CD4-positive, alpha-beta T cell treated with Interleukin-15 for 4 hours (primary cell): ENCODE measurements at places on chromosomes 7 and 10.

- no peak for DNase-seq
Measured at GRCh38 chr7:76343294-76343930, 15.4 kb downstream of the YWHAG start.

DNA sequence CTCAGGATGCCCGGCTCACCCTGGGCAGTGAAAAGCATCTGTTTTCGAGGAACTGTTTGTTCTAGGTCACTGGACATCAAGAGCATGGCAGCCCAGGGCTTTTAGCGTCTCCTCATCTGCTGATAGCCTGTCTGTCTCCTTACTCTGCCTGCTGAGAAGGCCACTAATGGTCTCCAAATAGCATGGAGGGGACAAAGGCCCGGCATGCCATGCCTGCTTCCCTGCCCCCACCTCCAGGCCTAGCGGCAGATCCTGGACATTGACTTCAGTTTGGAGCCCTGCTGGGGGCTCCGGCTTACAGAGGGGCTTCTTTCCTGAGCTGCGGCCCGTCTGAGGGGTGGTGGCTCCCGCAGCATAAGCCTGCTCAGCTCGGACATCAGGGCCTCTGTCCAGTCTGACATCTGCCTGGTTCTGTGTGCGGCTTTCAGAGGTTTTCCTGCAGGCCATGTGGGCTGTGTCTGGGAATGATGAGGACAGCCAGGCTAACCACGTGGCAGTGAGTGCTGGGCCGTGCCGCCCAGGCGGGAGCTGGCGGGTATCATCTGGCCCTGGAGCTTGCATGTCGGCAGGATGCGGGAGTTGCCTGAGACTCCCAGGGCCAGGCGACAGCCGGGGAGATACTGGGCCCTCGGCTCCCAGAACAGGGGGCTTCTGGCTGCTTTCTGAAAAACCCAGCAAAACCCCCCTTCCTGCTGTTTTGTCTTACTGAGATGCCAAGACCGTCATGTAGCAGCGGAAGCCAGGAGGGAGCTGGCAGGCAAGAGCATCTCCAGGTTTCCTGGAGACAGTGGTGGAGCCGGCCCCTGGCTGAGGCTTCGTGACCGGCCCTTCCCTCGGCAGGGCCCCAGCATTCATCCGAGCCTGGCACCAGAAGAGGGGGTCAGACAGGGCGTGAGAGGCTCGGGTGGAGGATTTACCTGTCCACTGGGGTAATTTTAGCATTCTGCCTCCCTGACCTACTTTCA lies 9.2 kb downstream of the PFKFB3 start:
- no peak for DNase-seq

- no peak for DNase-seq
Measured at GRCh38 chr10:24251547-24251946, 42.6 kb downstream of the KIAA1217 start.

- DNase-seq = no peak
Measured at GRCh38 chr10:32070645-32071044, 14.4 kb upstream of the KIF5B start.

DNA sequence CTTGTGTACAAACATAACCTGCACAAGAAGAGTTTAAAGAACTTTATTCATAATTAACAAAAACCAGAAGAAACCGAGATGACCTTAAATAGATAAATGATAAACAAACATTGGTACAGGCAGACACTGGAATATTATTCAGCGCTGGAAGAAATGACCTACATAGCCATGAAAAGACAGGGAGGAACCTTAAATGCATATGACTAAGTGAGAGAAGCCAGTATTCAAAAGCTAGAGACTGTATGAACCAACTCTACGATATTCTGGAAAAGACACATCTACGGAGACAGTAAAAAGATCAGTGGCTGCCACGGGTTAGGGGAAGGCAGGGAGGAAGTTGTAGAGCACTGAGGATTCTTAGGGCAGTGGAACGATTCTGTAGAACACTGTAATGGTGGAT lies 333.8 kb upstream of the AKR1E2 start:
- no peak for DNase-seq

DNA sequence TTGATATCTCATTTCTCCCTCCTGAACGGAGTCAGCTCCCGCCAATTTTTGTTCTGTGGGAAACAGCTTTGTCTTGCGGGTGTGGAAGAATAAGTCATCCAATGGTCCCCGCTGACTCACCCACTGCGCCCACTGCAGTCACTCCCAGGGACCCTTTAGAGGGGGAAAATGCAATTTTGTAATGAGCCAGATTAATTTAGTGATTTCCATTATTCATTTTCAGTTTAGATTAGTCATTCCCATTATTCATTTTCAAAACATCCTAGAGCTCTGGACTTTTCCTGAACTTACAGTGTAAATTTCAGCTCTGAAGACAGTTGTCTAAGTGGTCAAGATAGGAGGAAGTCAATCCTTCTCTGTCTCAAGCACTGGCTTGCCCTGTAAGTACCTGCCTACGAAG lies 154.9 kb upstream of the TMEM72 start:
- DNase-seq = no peak

- DNase-seq = no peak
Measured at GRCh38 chr7:92595281-92595680, 5.1 kb upstream of the FAM133B start.

DNA sequence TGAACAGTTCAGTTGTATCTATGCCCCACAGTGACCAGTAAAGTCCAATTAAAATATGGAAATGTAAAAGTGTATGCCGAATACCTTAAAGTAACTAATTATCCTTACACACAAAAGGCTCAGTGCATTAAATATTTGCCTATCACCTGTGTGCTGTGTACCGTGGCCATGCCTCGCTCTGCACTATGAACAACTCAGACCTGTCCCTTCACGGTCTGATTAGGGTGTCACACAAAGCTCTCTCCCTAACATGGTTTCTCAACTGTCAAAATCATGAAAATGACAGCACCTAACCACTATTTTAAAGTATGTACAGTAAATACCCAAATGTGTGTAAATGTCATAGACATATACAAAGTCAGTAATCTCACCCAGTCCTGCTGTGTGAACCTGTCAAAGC lies 43.1 kb downstream of the STK17A start:
- DNase-seq = no peak

DNA sequence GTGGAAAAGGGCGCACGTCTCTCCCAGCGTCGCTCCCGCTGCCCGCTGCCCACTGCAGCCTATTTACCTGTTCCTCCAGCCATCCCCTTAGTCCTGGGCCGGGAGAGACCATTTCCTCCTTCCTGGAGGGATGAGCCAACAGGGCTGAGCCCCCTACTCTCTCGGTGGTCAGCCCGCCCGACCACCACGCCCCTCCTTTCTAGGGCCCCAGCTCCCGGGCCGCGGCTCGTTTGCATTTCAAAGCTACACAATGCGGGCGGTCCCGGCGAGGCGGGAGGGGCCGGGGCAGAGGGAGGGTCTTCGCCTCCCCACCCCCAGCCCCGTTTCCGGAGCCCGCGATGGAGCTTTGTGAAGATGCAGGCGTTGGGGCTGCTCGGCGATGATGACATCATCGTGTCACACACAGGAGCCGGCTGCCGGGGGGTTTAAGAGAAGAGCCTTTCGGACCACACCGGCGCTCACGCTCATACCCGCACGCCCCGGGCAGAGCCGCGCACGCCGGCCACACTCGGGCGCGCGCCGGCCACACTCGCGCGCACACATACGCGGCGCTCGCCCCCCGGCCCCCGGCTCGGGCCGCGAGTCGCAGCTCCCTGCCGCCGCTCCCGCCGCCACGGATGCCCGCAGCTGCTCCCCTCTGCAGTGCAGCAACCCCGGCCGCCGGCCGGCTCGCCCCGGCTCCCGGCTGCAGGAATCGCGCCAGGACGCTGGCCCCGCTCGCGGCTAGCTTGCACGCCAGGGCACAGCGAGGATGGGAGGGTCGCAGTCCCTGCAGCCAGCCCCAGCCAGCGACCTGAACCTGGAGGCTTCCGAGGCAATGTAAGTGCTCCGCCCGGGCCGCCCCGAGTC lies 107.7 kb upstream of the BTBD16 start:
- no peak for DNase-seq

DNA sequence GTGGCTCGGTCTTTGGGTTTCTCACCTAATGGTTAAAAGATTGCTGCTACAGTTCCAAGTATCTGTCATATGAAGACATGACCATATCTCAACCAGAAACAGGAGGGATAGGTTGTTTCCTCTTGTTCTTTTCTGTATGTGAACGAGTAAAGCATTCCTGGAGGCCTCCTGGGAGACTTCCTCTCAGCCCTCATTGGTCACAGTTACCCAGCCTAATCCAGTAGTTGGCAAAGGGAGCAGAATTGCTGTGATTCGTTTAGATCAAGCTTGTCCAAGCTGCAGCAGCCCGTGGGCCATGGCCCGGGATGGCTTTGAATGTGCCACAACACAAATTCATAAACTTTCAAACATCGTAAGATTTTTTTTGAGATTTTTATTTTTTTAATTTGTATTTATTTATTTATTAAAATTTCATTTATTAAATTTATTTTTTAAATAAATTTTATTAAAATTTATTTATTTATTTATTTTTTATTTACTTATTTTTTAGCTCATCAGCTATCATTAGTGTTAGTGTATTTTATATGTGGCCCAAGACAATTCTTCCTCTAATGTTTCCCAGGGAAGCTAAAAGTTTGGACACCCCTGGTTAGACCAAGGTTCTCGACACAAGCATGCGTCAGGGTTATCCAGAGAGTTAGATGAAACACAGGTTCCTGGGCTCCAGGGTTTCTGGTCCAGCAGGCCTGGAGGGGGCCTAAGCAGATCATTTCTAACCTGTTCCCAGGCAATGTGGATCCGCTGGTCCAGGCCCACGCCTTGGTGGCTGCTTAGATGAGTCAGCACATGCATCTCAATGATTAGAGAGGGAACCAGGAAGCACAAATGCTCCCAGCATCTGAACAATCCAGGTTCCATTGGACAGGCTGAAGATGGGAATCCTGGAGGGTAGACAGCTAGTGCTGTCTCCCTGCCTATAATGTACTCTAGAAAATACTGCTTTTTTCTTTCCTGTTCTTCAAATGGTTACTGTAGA lies 25.6 kb downstream of the CDC123 start:
- no peak for DNase-seq

DNA sequence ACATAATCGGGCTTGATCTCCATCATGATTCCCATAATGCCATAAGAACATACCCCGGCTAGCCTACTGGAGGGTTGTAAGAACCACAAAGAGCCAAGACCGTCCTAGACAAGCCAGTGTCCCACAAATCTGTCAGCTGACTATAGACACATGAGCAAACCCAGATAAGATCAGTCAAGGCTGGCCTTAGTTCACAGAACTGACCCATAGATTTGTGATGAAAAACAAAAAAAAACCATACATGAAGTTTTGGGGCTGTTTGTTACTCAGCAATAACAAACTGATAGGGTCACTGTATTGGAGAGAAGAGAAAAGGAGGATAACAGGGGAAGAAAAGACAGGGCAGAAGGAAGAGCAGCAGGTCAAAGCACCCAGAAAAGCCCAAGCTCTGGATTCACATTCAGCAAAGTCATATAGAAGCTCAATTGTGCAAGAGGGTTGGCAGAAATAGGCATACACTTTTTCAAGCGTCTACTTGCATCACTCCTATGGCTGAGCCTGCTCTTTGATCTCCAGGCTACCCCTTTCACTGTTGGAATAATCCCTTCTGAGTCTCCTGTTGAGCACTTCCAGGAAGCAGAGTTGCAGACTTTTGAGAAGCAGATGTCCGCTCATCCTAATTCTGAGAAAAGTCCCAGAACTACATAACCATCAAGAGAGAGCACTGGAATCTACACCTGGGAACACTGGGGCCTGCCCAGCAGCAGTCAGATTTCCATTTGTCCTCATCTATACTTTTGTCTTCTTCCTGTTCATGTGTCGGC lies 122.0 kb upstream of the HABP2 start:
- no peak for DNase-seq

DNA sequence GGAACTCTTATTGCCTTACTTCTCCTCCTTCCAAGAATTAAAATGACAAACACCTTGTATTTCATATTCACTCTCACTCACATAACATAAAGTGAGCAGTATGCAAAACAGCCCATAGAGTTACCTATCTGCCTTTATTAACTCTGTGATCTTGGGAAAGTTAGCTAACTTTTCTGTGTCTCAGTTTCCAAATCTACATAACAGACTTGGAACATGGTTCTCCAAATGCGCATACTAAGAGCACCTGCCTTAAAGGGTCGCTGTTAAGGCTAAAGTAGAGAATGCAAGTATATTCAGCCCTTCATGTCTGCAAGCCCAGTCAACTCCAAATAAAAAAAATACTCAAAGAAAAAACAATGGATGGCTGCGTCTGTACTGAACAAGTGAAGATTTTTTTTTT lies 121.8 kb upstream of the C1QL3 start:
- DNase-seq = no peak

DNA sequence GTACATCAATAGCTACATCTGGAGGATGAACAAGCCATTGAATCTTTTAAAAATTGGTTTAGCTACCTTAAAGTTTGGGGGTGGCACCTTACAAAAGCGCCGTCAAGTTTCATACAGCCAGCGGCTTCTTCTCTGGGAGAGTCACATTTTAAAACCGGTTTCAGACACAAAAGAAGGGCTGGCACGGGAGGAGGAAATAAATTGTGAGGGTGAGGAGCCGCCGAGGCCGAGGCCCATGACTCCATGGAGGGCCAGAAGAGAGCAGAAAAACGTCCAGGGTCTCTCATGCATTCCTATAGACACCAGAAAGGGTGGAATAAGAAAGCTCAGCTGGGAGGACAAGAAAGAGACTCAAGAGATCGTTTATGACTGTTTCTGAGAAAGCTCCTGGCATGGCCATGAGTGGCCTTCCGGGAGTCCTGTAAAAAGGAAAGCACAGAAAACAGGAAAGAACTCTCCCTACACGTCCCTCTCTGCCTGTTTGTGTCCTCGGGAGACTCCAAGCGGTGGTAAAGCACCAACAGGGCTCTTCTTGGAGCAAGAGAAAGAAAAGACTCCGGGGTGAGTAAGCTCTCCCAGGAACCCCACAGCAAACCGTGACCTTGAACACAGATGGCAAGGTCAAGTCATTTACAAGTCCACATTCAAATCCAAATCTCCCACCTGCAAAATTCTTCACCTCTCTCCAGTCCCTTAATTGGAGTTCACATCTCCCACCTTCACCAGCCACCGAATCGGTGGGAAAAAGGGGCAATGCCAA lies 1.8 kb downstream of the FRAT2 start:
- DNase-seq = no peak

- no peak for DNase-seq
Measured at GRCh38 chr10:131781076-131781475, 119.7 kb upstream of the PPP2R2D start.

- no peak for DNase-seq
Measured at GRCh38 chr7:47143339-47143738, 438.6 kb downstream of the TNS3 start.

GRCh38 chr7:105245398-105246114 lies 143.2 kb downstream of the SRPK2 start:
- DNase-seq = no peak

- DNase-seq = no peak
Measured at GRCh38 chr7:105974471-105974870, 11.4 kb downstream of the CDHR3 start.

DNA sequence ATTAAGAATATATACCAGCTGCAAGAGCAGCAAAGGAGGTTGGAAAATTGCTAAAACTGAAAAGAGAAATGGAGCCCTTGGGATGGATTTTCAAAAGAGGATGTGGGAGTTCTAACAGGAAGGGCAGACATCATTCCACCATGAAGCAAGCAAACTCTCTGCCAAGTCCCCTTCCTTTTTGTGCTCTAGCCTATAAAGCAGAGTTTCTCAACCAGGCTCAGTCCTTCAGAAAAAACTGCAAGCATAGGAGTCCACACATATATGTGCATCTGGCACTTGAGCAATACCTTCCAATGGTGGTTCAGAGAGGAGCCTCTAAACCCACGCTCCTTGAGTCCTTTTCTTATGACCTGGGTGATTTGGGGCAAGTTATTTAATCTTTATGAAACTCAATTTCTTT lies 98.6 kb upstream of the MKX start:
- DNase-seq = no peak
